RCC 7860 (cell line): ENCODE measurements at places on chromosomes 1 and 21.
A peak's percentile ranks its signal among the peaks of the same experiment; 100 is the strongest.

DNA sequence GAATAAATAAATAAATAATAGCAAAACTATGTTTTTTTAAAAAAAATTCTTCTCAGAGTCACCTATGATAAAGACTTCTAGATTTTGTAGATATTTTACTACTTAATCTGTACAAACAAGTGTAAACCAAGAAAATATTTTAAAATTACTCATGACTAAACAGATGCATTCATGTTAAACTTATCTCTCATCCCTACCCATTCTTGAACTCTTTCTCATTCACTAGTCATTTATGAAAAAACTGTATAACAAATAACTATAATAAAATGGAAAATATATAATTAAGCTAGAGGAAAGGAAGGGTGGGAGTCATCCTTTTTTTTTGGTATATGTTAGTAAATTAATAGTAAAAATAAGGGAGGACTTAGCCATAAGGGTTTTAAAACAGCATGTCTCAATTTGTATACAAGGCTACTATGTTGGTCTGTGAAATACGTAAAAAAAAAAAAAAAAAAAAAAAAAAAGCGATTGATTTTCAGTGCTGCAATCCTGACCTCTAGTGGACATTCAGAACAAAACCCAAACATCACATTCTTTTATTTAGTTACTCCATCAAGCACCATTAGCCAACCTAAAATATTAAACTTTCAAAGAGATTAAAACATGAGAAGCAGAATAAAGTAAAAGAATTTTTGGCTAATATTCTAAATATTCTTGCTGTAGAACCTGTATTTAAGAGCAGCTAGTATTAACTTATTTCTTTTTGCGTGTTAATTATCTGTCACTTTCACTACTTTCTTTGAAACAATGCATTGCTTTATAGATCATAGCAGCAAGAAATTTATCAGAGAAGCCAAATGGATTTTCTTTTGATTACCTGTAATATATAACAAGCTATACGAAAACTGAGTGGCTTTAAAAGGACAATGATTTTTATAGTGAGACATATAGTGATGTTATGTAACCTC is 255.8 kb upstream of the CACYBP start:
- DNase-seq: peak; percentile 36

GRCh38 chr1:230822092-230822581 is 46.2 kb downstream of the C1orf198 start:
- DNase-seq: no peak

DNA sequence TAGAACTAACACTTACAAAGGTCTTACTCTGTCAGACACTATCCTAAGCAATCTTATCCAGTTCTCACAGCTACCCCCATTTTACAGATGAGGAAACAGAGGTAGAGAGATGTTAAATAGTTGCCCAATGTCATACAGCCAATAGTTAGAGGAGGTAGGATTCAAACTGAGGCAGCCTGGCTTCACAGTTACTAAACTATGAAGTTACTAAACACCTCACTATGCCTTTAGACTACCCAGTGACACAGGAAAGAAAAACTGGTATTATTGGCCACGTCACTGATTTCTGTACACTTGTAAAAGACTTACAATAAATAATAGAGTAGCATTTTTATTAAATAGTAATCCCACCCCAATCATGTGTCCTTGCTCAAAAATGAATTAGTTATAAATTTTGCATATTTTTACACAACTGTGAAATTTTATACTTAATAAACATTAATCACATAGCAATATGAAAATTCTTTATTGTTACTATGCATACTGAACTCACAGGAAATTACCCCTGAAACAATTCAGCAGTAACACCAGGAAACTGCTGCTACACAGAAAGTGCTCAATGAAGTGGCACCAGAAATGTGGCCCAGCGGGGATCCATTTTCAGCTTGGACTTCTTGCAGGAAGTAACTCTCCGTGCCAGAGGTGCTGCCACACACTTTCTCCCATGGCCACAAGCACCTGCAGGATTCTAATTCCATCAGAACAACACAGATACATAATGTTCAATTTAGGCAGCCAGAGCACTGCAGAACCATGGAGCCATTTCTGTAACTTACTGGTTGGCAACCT is 69.4 kb downstream of the VAV3 start:
- no peak for DNase-seq

GRCh38 chr1:7885513-7886404 is 32.9 kb upstream of the UTS2 start:
- no peak for DNase-seq

- peak; percentile 29 for DNase-seq
These were observed 49.0 kb downstream of the CCN1 start for GRCh38 chr1:85629532-85629920.

DNA sequence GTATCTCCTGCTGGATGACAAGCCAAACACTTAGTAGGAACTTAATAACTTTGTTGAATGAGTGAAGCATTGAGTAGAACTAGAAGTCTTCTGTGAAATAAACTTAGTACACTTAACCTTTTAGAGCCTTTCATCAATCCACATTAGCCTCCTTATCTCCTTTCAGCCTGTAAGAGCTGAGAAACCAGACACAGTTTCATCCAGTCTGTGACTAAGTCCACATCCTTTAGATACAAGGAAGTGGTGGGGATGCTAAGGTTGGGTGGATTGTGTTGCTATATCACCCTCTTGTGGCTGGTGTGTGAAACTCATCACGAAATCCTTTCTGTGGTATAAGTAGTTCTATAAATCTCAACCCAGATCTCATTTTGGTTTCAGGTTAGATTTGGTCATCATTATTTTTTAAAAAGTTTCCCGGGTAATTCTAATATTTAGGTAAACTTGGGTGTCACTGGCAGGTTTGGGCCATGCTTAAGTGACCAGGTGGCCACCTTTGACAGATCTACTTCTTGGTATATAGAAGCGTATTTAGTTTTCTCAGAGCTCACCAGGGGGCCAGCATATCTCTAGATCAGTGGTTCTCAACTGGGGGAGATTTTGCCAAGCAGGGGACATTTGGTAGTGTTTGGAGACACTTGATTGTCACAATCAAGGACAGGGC is 27.8 kb upstream of the CD84 start:
- DNase-seq: peak; percentile 63

- no peak for DNase-seq
These were observed 24.4 kb upstream of the COL18A1 start for GRCh38 chr21:45380566-45380965.

GRCh38 chr21:41419921-41420862 is 5.8 kb upstream of the MX1 start:
- peak; percentile 71 for DNase-seq

- DNase-seq: no peak
These were observed 202.3 kb downstream of the LTN1 start for GRCh38 chr21:28790335-28790734.
